ENCODE measurements at places on chromosomes 13 and 19.

- no peak for DNase-seq
These were observed 27.0 kb downstream of the ZMYM5 start for GRCh38 chr13:19836472-19836871.

DNA sequence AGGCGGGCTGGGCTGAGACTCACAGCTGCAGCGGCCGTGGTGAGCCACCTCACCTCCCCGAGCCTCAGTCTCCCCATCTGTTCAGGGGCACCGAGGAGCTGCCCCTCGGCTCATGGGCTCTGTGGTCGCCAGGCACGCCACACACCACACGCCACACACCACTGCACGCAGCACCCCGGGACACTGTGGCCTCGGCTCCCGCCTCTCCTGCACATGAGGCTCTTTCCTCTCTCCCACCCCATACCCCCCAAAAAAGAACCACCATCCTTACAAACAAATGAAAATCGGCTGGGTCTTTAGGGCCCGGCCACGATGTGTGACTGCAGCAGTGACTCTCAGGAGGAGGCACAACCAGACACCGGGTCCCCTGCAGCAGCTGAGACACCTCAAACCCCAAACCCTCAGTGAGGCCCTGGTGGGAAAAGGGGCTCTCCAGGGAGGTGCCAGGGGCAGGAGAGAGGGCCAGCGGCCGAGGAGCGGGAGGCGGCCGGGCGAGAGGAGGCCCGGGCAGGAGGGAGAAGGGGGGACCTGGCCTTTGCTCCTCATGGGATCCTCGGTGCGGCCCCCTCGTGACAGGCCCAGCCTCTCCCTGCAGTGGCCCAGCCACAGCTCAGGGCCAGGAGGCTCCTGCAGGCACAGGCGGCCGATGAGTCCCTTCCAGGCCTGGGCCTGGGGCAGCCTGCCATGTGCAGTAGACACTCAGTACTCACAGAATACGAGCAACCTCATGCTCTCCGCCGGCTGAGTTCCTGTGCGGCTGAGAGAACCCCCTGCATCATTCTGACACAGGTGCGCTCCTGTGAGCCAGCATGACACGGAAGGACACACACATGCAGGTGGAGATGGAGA, 66.3 kb downstream of the RASA3 start:
- DNase-seq: no peak

DNA sequence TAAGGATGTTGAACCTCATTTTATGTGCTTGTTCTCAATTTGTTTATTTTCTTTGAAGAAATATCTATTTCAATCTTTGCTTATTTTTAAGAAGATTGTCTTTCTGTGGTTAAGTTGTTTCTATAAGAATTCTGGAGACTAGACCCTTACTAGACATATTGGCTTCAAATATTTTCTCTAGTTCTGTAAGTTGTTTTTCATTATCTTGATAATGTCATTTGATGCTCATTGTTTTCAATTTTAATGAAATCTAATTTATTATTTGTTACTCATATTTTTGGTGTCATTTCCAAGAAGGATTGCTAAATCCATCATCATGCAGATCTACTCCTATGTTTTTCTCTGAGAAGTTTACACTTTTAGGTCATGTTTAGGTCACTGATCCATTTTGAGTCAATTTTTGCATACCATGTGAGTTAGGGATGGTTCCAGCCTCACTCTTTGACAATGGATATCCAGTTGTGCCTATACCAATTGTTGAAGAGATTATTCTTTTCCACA, 874.8 kb upstream of the SLITRK6 start:
- DNase-seq: no peak

DNA sequence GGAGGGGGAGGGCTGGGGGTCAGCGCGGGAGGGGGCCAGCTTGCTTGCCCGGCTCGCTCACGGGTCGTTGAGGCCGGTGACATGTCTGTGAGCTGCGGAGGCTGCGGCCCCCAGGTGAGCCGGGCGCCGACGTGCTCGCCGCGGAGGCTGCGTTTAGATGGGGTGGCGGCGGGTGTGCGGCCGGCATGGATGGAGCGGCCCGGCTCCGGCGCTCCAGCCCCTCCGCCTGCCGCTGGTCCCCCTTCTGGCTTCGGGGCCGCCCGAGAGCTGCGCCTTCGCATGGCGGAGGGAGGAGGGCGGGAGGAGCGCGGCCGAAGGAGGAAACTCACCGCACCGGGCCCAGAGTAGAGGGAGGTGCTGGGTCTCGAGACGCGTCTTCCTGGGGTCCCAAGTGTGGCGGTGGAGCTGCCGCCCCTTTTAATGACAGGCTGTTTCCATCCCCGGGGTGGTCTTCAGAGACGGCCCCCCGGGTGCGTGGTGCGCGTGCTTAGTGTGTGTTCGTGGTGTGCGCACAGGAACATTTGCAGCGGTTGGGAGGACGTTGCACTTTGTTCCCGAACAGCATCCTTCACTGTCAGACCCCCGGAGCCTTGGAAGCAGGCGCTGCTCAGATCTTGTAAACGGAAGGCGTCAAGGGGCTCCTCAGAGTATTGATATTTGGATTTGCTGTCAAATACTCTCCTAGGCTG, at the start of gene AKAP11:
Gene AKAP11, plus strand, starts transcription at position 38 of the 689 bp plus-strand sequence. CDS start 14,197 bp downstream, outside the sequence.
- DNase-seq: peak; percentile 13

GRCh38 chr19:30896554-30896953, 452.7 kb downstream of the TSHZ3 start:
- DNase-seq: no peak

DNA sequence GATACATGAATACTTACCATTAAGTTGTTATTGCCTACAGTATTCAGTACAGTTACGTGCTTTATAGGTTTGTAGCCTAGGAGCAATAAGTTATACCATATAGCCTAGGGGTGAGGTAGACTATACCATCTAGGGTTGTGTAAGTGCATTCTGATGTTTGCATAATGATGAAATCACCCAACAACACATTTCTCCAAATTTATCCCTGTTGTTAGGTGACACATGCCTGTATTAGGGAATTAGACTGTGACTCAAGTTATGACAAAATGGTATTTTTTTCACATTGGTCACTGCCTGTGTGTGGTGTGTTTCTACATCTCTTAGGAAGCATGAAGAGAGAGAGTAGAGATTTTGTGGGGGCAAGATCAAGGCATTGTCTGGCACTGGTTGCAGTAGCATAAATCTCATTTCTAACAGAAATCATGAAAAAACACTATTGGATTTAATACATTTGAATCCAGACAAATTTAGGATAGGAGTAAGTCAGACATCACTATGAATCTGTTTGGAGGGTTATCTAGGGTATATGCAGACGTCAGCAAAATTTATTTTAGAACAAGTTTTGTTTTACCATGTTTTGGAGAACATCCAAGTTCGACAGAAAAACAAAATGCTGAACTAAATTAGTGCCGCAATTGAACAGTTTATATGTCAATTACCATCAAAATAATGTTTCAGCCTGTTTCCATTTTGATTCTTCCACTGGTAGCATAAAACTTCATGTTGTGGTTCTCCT, 332.1 kb downstream of the LMO7 start:
- no peak for DNase-seq

DNA sequence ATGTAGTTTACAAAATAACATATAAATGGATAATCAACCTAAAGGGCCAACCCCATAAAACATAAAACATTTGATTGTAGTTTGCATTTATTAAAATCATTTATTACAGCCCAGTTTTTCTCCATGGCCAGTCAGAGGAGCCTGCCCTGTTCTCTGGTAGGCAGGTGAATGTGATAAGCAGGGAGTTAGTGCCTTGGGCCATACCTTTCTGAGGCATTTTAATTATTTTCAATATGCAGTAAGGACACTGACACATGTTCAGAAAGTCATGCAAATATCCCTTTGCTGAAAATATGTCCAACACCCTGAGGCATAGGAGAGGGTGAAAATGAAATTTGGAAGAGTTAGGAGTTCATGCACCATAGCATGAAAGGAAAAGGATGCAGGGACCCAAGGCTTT, 242.6 kb upstream of the EDNRB start:
- no peak for DNase-seq

- DNase-seq: no peak
These were observed 97.4 kb downstream of the FREM2 start for GRCh38 chr13:38784036-38784880.

DNA sequence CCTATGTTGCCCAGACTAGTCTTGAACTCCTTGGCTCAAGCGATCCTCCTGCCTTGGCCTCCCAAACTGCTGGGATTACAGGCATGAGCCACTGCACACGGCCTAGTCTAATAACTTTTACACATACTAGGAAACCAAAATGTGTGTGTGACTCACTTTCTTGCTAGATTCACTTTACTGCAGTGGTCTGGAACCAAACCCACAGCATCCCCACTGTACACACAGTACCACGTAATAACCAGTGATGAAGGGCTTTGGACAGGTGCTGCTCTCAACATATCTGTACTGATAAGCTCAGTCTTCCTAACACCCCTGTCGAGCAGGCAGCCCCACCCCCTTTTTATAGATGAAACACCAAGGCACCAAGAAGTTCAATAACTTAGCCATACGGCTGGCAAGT, 5.1 kb downstream of the DNMT1 start:
- DNase-seq: no peak

- no peak for DNase-seq
These were observed 60.0 kb upstream of the SERP2 start for GRCh38 chr13:44313674-44314073.

GRCh38 chr13:99704390-99704789, 203.1 kb downstream of the TM9SF2 start:
- no peak for DNase-seq

- DNase-seq: peak; percentile 27
These were observed 11.1 kb upstream of the SHISA2 start for GRCh38 chr13:26062853-26063444.

DNA sequence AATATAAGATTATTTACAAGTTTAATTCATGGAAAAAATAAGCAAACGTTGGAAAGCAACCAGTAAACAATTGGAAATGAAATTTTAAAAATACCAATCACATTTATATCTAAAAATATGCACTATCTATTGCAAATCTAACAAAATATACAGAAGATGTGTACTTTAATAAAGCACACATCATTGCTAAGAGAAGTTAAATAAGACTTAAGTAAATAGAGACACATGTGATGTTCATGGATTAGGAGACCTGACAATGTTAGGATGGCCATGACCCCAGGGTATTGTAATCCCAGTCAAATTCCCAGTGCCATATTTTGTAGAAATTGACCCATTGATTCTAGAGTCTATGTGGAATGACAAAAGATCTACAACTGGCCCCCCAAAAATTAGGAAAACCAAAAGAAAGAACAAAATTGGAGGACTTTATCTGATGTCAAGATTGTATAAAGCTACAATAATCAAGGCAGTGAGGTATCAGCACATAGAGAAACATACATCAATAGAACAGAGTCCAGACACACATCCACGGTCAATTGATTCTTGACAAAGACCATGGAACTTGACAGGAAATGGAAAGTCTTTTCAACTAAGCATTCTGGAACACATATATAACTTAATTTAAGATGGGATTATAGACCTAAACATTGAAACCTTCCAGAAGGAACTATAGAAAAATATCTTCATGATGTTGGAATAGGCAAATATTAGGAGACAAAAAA, 90.8 kb upstream of the USP29 start:
- DNase-seq: no peak

DNA sequence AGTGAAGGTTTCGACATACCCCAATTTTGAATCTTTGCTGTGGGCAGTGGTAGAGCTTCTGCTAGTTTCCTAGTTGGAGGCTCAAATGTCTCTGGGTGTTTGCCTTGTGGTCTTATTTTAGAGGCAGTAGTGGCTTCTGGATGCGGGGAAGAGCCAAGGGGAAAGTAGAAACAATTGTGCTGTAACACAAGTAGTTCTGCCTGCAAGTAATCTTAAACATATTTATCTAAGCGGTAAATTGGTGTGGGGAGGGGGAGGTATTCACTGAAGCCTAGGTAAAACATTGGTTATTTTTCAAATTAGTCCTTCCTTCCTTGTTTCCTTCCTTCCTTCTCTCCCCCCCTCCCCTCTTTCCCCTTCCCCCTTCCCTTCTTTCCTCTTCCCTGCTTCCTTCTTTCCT, at the start of gene PCDH20:
Gene PCDH20, minus strand, starts transcription at position 101 of the 400 bp plus-strand sequence. CDS start 691 bp downstream, outside the sequence.
- DNase-seq: no peak

- DNase-seq: no peak
These were observed 137.2 kb upstream of the MCF2L start for GRCh38 chr13:112831801-112832200.

- no peak for DNase-seq
These were observed 42.0 kb downstream of the MRPL57 start for GRCh38 chr13:21218351-21219035.

GRCh38 chr13:110535526-110535925, 26.0 kb downstream of the RAB20 start:
- DNase-seq: no peak

- DNase-seq: no peak
These were observed 23.4 kb upstream of the RFC3 start for GRCh38 chr13:33794576-33794975.

- no peak for DNase-seq
These were observed 381.0 kb downstream of the TSHZ3 start for GRCh38 chr19:30968210-30968609.

DNA sequence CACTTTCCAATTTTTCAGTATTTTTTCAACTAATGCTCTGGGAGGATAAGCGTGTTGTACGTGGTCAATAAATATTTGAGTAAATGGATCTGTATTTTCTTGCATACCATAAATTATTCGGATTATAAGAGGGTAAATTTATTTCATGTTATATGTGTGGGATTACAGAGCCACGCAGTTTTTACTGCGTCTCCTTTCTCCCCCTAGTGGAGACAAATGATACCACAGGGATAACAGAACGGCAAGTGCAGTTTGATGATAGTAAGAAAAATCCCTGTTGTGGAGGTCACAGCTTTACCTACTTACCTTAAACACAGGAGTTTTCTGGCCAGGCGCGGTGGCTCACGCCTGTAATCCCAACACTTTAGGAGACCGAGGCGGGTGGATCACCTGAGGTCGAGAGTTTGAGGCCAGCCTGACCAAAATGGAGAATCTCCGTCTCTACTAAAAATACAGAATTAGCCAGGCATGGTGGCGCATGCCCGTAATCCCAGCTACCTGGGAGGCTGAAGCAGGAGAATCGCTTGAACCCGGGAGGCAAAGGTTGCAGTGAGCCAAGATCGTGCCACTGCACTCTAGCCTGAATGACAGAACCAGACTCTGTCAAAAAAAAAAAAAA, 16.8 kb downstream of the MBD3L2B start:
- DNase-seq: peak; percentile 58

- DNase-seq: no peak
These were observed 3.7 kb downstream of the GGACT start for GRCh38 chr13:100584896-100585295.

DNA sequence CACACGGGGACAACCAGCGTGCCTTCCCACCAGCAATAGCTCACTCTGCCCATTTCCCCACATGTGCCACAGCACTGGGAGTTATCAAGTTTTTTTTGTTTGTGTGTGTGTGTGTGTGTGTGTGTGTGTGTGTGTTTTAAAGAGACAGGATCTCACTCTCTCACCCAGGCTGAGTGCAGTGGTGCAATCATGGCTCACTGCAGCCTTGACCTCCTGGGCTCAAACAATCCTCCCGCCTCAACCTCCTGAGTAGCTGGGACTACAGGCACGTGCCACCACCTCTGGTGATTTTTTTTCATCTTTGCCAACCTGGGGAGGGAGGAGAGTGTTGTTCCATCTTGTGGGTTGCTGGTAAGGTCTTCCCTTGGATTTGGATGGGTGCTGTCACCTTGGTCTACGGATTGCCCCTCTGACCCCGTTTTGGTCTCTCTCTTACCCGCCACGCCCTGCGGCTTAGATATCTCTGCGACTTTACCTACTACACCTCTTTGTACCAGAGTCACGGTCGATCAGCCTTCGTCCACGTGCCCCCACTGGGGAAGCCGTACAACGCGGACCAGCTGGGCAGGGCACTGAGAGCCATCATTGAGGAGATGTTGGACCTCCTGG, 22.6 kb downstream of the PGPEP1 start:
- DNase-seq: no peak

- peak; percentile 58 for DNase-seq
These were observed 287.3 kb downstream of the COG6 start for GRCh38 chr13:39942552-39943273.
